Endodermal cell (in vitro differentiated cells): ENCODE measurements at places on chromosomes 13 and 19.

DNA sequence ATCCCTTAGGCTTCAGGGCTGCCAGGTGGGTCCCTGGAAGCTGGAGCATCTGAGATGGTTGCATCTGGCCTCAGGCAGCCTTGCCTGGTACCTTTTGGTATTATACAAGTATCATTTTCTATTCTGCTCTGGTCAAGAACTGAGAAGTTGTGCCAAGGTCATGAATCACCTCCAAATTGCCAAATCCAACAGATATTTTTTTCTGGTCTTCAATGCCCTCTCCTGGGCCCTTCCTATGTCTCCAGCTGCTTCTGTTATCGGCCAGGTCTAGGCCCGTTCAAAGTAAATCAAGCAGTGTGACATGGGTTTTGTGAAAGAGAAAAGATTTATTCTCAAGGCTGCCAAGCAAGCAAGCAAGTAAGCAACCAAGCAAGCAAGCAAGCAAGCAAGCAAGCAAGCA, 271.1 kb upstream of the MAB21L1 start:
- no peak for DNase-seq

DNA sequence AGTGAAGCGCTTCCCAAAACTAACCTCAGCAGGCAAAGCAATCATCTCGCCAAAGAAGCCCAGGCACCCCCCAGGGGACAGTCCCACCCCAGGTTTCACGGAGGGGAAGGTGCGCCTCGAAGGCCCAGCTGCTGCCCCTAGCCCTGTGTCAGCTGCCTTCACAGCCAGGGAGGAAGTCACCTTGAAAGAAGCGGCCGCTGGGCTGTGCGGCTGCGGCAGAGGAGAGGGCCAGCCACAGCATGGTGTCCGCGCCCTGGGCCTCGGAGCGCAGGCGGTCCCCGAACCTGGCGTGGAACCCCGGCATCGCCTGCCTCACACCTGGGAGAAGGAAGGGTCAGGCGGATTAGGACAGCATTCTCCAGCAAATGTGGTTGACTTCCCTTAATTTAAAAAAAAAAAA, 35.0 kb downstream of the DHRS12 start:
- no peak for DNase-seq

- peak; percentile 89 for DNase-seq
Measured at GRCh38 chr19:46133101-46133627, 8.7 kb upstream of the IGFL3 start.

- DNase-seq = no peak
Measured at GRCh38 chr19:7907122-7907521, 3.4 kb downstream of the MAP2K7 start.
